ENCODE measurements at places on chromosomes 7 and 10. TPM values are rescaled to one million over a fixed set of nuclear protein-coding genes. Genes with fewer than 3 reads are reported as not detected.

HMX3 gene
- total RNA-seq, result not detected

SPDYE2B gene
- not detected for total RNA-seq

DEPP1 gene
- total RNA-seq, result 191 TPM

SP8 gene
- total RNA-seq, result not detected

ZEB1 gene
- 86.7 TPM for total RNA-seq

SPACDR gene
- total RNA-seq, result 0.32 TPM

FZD1 gene
- total RNA-seq, result 0.97 TPM

NPC1L1 gene
- not detected for total RNA-seq

DPP6 gene
- total RNA-seq, result not detected

PRKAR2B gene
- 33.5 TPM for total RNA-seq

MMP21 gene
- not detected for total RNA-seq

OR13A1 gene
- not detected for total RNA-seq

CASP2 gene
- total RNA-seq, result 21.4 TPM

SLC39A12 gene
- not detected for total RNA-seq

PLXDC2 gene
- under 0.01 TPM for total RNA-seq

PLXNA4 gene
- total RNA-seq, result 0.15 TPM

PRSS37 gene
- not detected for total RNA-seq

PCGF5 gene
- 29.5 TPM for total RNA-seq

CHST12 gene
- 1.3 TPM for total RNA-seq

CLEC5A gene
- total RNA-seq, result not detected

IL2RA gene
- total RNA-seq, result not detected

ORAI2 gene
- 63.3 TPM for total RNA-seq

GSTO2 gene
- total RNA-seq, result 0.32 TPM

RPEL1 gene
- 0.32 TPM for total RNA-seq

NANOS1 gene
- 0.61 TPM for total RNA-seq

C7orf57 gene
- under 0.01 TPM for total RNA-seq

CAMK2B gene
- 1.6 TPM for total RNA-seq

ZNF853 gene
- 0.97 TPM for total RNA-seq

AGAP9 gene
- total RNA-seq, result 1.6 TPM

ODAD2 gene
- total RNA-seq, result 0.32 TPM

PAPOLB gene
- 0.15 TPM for total RNA-seq

MRC1 gene
- under 0.01 TPM for total RNA-seq

MPP7 gene
- total RNA-seq, result 0.30 TPM

LRRTM3 gene
- total RNA-seq, result not detected

RPA3 gene
- 40.0 TPM for total RNA-seq

TCERG1L gene
- total RNA-seq, result not detected

ASB4 gene
- not detected for total RNA-seq

TRIM73 gene
- total RNA-seq, result 0.32 TPM

TSPAN15 gene
- total RNA-seq, result 76.3 TPM

MRLN gene
- not detected for total RNA-seq

PHYH gene
- 7.5 TPM for total RNA-seq

ZNF800 gene
- total RNA-seq, result 11.7 TPM

PDE6C gene
- not detected for total RNA-seq

CALHM3 gene
- total RNA-seq, result not detected

CYP2C19 gene
- not detected for total RNA-seq

ASB15 gene
- not detected for total RNA-seq

PAX4 gene
- total RNA-seq, result not detected

COL13A1 gene
- 37.2 TPM for total RNA-seq

STEAP2 gene
- 5.8 TPM for total RNA-seq

Data from epithelial cell of umbilical artery (primary cell).